ENCODE measurements at places on chromosomes 16 and 17.

DNA sequence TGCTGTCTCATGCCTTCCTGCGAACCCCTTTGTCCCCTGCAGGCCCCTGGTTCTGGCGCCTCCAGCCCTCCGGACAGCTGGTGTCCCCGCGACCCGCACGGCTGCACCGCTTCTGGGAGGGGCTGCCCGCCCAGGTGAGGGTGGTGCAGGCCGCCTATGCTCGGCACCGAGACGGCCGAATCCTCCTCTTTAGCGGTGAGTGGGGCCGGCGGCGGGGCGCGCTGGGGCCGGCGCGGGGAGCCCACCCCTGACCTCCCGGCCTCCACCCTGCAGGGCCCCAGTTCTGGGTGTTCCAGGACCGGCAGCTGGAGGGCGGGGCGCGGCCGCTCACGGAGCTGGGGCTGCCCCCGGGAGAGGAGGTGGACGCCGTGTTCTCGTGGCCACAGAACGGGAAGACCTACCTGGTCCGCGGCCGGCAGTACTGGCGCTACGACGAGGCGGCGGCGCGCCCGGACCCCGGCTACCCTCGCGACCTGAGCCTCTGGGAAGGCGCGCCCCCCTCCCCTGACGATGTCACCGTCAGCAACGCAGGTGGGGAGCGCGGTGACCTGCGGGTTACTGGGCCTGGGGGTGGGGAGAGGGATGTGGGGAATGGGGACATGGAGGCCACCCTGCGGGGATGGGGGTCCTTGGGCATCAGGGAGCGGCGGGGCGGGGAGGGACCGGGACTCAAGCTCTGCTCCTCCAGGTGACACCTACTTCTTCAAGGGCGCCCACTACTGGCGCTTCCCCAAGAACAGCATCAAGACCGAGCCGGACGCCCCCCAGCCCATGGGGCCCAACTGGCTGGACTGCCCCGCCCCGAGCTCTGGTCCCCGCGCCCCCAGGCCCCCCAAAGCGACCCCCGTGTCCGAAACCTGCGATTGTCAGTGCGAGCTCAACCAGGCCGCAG lies 7.1 kb upstream of the IL32 start:
- no peak for DNase-seq

DNA sequence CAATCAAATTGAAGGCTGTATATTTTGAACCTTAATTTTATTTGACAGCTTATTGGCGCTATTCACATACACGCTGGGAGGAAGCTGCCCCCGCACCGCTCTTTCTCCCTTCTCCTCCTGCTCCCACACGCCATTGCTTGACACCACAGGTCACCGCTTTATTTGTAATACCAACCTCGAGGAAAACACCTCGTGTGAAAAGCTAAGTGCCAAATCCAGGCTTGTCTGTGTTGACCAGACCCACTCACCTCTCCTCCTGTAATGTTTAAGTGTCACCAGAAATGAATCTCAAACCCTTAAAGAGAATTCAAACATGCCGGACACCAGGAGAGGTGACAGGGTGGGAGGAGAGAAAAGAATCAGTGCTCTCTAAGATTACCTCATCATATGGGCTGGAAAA lies 331.4 kb downstream of the GRIN2A start:
- no peak for DNase-seq

GRCh38 chr17:35537601-35538141 lies at the start of gene SLFN12L:
TSS of gene SLFN12L (minus strand) at chr17:35537678. CDS start at chr17:35522364, 15,314 bp downstream.
- DNase-seq: no peak

DNA sequence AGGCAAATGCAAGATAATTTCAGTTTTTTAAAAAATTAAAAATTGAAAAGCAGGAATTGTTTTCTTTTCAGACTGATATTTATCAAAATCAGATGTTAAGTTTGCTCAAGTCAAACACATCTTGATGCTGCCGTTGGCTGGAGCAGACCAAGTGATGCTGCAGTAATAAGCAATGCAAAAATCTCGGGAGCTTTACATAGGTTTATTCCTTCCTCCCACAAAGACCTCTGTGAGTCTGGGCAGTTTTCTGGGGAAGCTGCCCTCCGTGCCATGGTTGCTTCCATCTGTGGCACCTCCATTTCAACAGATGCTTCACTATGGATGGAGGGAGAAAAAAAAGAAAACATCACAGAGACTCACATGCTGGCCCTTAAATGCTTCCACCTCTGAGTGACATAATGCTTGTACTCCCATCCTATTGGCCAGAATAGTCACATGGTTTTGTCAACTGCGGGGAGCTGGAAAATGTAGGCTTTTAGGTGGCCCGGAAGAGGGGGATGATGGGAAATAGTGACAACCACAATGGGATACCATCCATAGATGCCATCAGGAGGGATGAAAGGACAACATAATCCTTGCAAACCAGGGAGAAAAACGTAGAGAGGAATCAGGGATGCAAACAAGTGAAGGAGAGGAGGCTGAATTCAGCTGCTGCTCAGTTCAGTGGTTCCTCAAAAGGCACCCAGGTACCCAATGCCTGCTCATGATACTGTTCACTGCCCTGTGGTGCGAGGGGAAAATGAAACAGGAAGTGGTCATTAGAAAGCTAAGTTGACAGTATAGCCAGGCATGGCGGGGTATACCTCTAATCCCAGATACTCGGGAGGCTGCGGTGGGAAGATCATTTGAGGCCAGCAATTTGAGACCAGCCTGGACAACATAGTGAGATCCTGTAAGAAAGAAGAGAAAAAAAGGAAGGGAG lies 13.5 kb upstream of the ERCC4 start:
- DNase-seq: no peak

DNA sequence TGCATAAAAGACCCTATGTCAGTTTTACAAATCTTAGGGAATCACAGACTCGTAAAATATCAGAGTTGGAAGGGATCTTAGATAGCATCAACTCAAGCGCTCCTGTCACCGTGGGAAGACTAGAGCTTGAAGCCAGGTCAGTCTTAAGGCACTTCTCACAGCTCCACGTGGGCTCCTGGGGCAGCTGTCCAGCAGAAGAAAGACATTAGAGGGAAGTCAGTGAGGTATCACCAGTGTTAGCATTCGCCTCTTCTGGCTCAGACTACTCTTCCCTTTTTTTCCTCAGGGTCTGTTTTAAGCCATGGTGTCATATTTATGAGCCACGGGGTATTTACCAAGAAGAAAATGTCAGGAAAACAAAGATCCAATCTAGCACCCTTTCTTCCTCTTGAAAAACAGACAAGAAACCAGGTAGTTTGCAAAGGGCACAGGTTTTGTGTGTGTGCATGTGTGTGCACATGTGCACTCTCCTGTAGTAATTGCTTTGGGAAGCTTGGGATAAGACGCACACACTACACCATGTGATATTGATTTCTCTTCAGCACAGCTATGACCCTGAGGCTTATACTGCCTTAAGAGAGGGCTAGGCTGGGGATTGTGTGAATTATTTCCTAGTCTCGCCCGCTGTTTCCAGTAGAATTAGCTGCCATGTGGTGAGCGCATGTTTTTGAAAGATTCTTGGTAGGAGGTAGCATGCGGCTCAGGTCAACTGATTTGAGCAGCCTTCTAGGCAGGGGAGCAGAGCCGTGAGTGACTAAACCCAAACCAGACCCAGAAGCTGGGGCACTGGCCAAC lies 61.0 kb upstream of the ELAC2 start:
- DNase-seq: no peak

DNA sequence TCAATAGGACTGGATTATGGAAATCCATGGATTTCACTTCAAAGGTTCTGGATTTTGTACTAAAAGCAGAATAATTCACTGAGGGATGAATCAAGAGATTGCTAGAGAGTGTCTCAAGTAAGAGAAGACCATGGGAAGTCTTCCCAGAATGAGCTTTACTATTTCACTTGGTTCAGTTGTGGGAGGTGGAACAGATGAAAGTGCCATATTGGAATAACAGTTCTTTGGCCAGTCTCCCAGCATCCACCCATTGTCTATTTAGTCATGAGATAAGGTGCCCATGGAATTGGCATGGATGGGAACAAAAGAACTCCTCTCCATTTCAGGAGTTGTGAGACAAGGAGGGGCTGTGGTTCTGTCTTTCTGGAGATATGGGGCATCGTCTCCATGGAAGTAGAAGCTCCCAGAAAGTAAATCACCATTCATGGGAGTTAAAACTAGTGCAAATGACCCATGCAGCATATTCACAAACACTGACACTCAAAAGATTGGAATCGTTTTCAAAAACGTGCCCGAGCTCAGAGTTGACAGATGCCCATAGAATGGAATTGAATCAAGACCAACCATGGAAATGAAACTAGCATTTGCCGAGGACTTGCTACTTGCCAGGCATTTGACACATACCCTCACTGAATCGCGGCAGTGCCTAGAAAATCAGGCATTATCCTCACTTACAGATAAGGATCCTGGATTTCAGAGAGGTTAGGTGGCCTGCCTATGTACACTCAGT lies 36.2 kb upstream of the CLEC3A start:
- no peak for DNase-seq

GRCh38 chr17:58822148-58823050 lies 66.7 kb downstream of the PPM1E start:
- no peak for DNase-seq

- DNase-seq: no peak
Observed at GRCh38 chr16:28943281-28943680, 7.5 kb upstream of the NFATC2IP start.

DNA sequence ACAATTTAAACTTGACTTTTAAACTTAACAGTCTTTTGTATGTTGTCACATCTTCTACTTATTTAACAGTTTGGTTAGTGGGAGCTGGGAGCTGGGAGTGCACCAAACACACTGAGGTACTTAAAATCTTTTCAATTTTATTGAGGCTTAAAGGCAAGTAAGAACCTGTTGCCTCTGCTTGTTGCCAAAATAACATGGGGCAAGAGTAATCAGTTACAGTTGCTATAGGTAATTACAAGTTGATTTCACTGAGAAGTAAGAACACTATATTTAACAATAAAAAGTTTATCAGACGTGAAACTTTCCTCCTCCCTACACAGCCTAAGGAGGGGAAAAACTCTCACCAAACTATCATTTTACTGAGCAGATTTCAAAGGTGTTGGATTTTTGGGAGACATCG lies 135.2 kb downstream of the FTO start:
- no peak for DNase-seq

GRCh38 chr16:81220349-81220748 lies 18.1 kb upstream of the BCO1 start:
- no peak for DNase-seq

GRCh38 chr17:50203604-50204345 lies 2.3 kb upstream of the COL1A1 start:
- DNase-seq: no peak

DNA sequence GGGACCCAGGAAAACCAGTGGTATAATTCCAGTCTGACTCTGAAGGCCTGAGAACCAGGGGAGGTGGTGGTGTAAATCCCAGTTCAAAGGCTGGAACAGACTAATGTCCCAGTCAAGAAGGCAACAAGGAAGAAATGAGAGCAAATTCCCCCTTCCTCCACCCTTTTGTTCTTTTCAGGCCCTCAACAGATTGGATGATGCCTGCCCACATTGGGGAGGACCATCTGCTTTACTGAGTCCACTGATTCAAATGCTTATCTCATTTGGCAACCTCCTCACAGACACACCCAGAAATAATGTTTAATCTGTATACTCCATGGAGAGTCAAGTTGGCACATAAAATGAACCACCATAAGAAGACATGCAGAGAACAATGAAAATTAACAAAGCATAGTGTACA lies 61.9 kb upstream of the CRYM start:
- no peak for DNase-seq

- DNase-seq: no peak
Observed at GRCh38 chr17:6578491-6578890, 22.1 kb upstream of the PITPNM3 start.

DNA sequence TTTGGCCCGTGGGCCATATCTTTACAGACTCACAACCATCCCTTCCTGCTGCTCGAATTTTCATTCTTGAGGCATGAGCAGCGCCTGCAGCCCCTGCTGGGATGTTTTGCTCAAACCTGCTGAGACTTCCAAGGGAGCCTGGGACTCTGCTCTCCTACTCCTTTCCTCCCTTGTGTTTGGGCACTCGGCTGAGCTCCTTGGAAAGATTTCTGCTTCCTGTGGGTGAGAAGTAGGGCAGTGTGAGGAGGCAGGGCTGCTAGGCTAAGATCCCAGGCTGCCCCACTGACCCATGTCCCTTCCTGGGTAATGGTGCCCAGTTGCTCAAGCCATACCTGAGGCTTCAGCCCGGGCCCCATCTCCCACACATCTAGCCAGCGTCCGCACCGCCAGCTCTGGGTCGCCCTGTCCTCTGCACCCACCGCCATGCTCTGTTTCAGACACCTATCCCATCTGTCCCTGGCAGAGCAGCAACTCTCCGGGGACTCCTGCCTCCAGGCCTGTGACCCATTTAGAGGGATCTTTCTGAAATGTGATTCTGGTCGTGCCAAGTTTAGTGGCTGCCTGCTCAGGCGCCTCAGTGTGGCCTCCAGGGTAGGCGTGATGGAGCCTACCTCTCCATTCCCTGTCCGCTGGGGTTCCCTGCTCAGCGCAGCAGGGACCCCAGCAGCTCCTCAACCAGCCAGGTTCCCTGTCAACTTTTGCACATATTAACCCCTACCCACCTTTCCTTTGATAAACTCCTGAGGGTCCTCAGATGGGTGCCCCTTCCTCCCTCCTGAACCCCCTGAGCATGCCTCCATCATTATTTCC lies 190.1 kb downstream of the CCDC182 start:
- no peak for DNase-seq

DNA sequence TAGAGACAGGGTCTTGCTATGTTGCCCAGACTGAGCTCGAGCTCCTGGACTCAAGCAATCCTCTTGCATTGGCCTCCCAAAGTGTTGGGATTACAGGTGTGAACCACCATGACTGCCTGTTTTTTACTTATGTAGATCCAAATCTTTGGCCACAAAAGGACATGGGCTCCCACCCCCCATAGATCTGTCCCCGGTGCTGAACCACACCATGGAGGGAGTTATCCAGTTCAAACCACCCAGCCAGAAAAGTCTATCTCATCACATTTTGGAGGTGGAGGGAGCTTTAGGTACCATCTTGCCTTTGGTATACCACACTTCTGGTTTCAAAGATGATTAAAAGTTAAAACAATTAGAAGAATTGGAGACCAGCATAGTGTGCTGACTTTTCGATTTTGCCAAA lies 26.2 kb downstream of the SHISA9 start:
- no peak for DNase-seq

DNA sequence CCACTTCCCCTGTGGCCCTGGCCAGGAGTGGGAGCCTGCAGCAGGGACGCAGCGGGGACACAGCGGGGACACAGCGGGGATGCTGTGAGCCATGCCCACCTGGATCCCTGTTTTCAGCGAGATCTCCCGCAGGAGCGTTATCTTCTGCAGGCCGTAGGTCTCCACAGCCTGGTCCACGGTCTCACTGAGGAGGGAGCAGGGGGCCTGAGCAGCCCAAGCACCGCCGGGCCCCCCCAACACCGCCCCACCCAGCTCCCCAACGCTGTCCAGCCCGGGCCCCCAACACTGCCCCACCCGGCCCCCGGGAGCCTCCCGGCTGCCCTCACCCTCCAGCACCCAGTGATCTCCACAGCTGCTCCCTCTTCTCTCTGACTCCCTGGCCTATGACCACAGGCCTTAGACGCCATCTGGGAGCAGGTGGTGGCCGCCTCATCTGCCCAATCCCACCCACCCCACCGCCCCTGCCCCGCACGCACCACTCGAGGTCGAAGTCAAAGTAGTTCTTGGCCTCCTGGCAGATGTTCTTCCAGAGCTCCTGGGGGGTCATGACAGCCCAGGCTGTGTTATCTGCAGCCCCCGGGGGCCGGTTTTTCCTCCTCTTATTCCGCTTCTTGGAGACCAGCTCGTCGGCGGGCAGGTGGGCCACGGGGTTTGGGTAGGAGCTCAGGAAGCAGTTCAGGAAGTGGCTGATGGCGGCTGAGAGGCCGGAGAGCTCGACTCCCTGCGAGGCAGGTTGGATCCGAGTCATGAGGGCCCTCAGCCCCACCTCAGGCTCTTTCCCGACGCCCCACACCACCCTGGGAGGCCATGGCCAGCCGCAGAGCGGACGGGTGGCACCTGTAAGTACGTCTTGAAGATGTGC lies 17.0 kb downstream of the CLUH start:
- DNase-seq: no peak

- DNase-seq: no peak
Observed at GRCh38 chr16:8878523-8878911, 3.6 kb upstream of the LITAFD start.

Measured in stimulated activated CD4-positive, alpha-beta T cell treated with anti-CD3 and anti-CD28 coated beads, Interleukin-12 subunit alpha, Interleukin-12 subunit beta, amount 100 ng/mL, for 48 hours (primary cell).